NCI-H1092 treated with DMSO at 0.1 percent for 48 hours (cell line): ENCODE measurements at places on chromosomes 7 and 10.
A peak's percentile ranks its signal among the peaks of the same experiment; 100 is the strongest.

DNA sequence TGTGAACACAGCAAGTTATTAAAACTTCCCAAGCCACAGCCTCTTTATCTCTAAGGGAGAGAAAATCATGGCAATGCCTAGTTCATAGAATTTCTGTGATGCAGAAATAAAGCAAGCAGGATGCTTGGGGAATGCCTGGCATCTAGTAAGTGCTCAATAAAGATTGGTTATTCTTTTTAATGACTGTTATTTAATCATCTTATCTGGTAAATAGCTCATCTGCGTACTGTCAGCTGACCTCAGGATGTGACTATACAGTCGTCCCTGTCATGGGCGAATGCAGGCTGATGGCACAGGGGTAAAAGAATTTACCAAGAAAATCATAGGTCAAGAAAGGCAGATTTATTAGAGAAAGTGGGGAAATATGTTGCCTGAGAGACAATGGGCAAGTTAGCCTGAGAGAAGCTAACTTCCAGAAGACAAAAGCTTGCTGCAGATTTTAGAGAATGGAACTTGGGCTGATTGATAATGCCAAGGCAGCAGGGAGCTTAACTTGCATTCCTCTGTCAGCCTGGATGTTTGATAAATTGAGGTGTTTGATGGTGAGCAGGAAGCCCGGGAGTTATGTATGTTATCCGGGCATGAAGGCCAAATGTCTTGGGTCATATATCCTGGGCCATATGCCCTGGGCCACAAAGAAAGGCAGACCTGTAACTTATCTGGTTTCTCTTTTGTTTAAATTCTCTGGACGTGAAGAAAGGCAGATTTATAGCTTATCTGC lies 126.0 kb downstream of the KCNMA1 start:
- DNase-seq = no peak

DNA sequence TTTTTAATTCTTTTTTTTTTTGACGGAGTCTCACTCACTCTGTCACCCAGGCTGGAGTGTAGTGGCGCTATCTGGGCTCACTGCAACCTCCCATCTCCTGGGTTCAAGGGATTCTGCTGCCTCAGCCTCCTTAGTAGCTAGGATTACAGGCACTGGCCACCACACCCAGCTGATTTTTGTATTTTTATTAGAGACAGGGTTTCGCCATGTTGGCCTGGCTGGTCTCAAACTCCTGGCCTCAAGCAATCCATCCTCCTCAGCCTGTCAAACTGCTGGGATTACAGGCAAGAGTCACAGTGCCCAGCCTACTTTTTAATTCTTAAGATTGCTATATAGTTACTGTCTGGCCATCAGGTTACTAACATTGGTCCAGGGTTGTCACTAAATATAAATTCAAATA lies 59.6 kb downstream of the ZNF277 start:
- DNase-seq = no peak

DNA sequence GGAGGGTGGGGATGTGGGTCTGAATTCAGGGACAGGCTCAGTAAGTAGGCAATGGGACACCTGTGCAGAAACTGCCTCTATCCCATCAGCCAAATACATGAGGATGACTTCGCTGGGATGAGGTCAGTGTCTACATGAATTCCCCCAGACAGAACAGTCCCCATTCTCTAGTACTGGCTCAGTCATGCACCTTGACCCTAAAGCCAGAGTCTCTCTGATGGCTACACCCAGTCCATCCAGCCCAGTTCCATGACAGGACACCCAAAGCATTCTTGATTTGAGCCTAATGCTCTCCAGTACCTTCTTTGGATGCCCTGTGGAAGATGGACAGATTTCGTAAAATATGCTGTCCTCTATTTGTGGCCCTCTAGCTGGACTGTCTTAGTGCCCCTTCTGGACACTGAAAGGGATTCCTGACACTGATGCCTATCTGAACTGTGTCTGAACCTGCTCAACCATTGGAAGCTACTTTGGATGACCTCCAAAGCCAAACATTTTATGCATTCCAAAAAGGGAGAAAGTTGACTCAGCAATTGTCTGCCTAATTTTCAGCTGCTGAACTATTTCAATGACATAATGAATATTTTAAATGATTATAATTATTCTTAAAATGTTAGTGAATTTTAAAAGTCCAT lies 14.6 kb downstream of the SFRP4 start:
- DNase-seq = no peak

DNA sequence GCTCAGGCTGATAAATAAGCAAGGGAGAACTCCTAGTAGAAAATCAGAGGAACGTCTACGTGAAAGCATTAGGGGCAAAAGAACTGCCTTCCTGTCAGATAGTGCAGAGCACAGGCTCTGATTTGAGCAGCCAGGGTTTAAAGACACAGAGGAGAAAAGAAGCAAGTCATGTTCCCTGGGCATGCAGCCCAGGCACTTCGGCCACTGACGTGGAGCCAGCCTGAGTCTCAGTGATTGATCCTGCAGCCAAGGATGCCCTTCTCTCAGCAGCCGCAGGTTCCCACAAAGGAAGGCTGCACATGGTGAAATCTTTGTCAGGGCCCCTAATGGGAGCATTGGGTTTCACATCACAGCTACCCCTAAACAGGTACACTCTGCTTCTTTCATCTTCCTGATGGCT lies 161.7 kb upstream of the HPS1 start:
- DNase-seq = no peak

GRCh38 chr7:79176859-79177477 lies 276.5 kb downstream of the MAGI2 start:
- peak; percentile 72 for DNase-seq

GRCh38 chr7:99997545-99998137 lies 17.8 kb upstream of the ZKSCAN1 start:
- DNase-seq = peak; percentile 53

DNA sequence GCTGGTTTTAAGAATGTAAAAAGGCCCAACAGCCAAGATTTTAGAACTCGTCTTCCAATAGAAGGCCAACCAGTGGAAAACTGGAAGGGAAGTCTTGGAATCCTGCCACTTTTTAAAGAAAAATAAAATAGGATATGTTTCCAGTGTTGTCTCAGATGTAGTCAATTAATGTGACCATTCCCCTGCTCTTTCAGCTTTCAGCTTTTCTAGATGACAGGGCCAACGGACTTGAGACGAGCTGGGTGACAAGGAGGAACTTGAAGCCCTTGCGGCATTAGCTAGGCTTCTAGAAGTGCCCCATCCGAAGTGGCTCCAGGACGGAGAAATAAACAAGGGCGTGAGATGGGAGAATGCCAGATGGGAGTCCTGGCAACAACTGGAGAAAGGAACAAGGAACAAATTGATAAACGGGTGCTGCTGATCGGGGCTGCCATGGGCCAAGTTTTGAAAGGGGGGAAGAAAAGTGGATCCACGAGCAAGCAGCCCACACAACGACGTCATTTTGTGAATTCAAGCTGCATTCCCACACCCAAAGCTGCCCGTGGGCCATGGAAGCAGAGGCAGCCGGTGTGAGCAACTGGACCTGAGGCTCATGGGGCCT lies 42.3 kb downstream of the CTBP2 start:
- no peak for DNase-seq

DNA sequence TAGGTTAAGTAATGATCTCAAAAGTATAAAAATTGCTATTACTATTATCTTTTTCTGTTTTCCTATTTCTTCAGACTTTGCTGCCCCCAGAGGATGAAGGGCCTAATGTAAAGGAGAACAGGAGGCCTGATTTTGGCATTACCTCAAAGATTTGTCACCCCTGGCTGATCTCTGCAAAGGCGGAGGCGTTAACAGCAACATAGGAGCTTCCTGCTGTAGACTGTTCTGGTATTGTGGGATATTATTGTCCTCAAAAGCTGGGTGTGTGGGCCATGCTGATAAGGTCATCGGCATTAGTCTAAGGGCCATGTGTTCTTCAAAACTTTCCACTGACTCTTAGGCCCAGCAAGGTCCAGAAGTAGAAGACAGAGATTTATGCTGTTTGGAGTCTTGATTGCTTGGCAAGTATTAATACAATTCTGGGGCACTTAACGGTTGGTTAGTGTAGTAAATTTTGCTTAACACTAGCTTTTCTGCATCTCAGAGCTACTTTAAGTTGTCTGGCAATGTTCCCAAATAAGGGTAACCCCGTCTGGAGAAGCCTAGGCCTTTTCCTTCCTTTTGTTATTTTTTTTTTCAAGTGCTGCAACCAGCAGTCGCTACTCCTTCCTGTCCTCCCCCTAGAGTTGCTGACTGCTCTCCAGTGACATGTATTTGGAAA lies 14.0 kb upstream of the ENTPD1 start:
- DNase-seq = peak; percentile 3

- no peak for DNase-seq
Measured at GRCh38 chr7:32163141-32163806, 93.1 kb upstream of the PDE1C start.
